ENCODE measurements at places on chromosomes 6 and 20. TPM values are rescaled to one million over a fixed set of nuclear protein-coding genes. Genes with fewer than 3 reads are reported as not detected.
A peak's percentile ranks its signal among the peaks of the same experiment; 100 is the strongest.

Gene PSMB8
- total RNA-seq = 305 TPM

GRCh38 chr6:42914546-42914945, 1.3 kb upstream of the PTCRA start:
- H3K4me1 ChIP-seq = peaks cover 5% of the 10 kb centered on the region
- DNase-seq = no peak
- H3K27me3 ChIP-seq = no peaks in the 10 kb centered on the region

DNA sequence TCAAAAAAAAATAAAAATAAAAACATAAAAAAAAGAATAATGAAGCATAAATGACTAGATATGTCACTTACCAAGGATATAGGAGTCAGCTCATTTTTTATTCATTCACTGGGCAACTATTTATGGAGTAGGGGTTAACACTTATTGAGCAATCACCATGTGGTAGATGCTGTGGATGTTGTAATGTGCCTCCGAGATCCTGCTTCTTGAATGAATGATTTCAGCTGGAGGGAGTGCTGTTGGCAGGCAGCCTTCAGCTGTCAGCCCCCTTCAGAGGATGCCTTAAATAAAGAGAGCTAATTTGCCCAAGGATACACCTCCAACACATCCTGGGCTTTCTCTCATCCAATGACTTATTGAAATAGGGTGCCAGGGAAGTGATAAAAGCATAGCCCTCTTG, 229.5 kb upstream of the DTNBP1 start:
- peaks cover 12% of the 10 kb centered on the region for H3K4me1 ChIP-seq
- no peaks in the 10 kb centered on the region for H3K36me3 ChIP-seq
- DNase-seq = no peak
- H3K27me3 ChIP-seq = peaks cover 9% of the 10 kb centered on the region
- no peak overlapping the region for H3K27ac ChIP-seq

Gene VIP
- not detected for total RNA-seq

Gene SLC35D3
- total RNA-seq = not detected

DNA sequence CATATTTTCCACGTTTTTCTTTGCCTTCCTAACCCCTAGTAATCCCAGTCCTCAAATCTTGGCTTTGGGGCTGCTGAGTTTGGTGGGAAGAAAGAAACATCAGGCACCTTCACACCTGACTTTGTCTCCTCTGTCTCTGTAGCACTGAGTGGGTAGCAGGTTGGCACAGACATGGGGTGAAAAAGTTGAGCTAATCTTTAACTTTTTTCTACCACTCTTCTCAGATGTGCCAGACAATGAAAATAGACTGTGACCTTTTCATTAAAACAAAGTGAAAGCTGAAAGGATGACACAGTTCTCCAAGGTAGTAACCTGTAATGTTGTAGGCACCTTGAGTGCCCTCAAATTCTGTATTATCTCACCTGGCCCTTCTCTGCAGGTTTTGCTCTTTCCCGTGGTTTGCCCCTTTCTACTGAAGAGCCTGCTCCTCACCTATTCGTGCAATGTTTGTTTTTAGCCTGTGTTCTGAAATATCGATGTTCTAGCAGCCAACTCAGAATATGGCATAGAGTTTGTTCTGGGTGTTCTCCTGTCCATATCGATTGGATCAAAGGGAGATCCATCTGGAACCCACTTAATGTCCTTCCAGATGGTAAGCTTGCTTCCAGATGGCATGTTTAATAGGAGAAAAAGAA, 57.8 kb upstream of the ATXN1 start:
- H3K4me1 ChIP-seq = no peaks in the 10 kb centered on the region
- no peak for DNase-seq
- peaks cover 23% of the 10 kb centered on the region for H3K27me3 ChIP-seq
- no peak overlapping the region for H3K4me3 ChIP-seq
- H3K36me3 ChIP-seq = no peaks in the 10 kb centered on the region
- H3K27ac ChIP-seq = no peak overlapping the region

Gene ISM1
- total RNA-seq = 0.58 TPM

- peaks cover 4% of the 10 kb centered on the region for H3K27me3 ChIP-seq
- peaks cover 14% of the 10 kb centered on the region for H3K4me1 ChIP-seq
- no peak overlapping the region for H3K27ac ChIP-seq
- H3K4me3 ChIP-seq = no peak overlapping the region
These were observed 21.1 kb downstream of the PNPLA1 start for GRCh38 chr6:36290668-36291620.

DNA sequence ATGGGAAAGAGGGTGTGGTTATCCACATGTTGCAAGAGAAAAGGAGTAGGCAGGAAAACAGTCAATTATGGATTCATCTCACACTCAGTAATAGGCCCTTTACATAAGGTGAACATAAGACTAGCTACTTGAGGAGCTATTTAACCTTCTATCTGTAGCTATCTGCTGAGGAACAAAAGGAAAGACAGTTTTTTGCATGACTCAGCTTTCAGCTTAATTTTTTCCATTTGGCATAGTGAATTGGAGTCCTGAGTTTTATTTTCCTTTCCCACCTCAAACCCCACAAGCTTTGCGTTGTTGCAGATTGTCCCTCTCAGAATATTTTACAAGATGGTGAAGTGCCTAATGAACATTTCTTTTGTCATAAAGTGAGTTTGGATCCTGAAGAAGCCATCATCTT, 32.4 kb downstream of the UBD start:
- no peak overlapping the region for H3K27ac ChIP-seq
- no peak for DNase-seq
- no peaks in the 10 kb centered on the region for H3K4me1 ChIP-seq
- peaks cover 36% of the 10 kb centered on the region for H3K27me3 ChIP-seq

- H3K4me3 ChIP-seq = no peak overlapping the region
- no peaks in the 10 kb centered on the region for H3K36me3 ChIP-seq
- DNase-seq = no peak
- peaks cover 28% of the 10 kb centered on the region for H3K27me3 ChIP-seq
These were observed 170.3 kb upstream of the PDE10A start for GRCh38 chr6:165833355-165833754.

- H3K4me3 ChIP-seq = no peak overlapping the region
- H3K4me1 ChIP-seq = no peaks in the 10 kb centered on the region
- H3K27ac ChIP-seq = no peak overlapping the region
These were observed 104.0 kb downstream of the VEGFA start for GRCh38 chr6:43873806-43874714.

- no peak overlapping the region for H3K4me3 ChIP-seq
- DNase-seq = no peak
- H3K36me3 ChIP-seq = no peaks in the 10 kb centered on the region
- H3K27me3 ChIP-seq = peaks cover 31% of the 10 kb centered on the region
These were observed 152.5 kb downstream of the MRPL14 start for GRCh38 chr6:43974643-43975230.

DNA sequence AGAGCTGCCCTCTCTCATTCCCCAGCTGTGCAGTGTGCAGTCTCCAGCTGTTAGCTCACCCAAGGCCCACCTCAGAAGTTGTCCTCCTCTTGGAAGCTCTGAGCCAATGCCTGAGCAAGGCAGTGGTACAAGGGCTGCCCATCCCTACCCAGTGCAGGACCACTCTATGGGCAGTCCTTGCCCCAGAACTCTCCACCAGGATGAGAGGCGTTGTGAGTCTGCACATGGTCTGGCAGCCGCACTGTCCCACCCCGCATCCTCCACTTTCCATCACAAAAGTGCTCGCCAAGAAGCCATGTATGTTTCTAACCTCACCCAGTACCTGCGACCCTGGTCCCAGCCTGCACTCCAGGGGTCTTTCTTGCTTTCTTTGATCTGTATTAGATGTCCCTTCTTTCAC, 175.1 kb upstream of the PMEPA1 start:
- H3K4me3 ChIP-seq = no peak overlapping the region
- peaks cover 9% of the 10 kb centered on the region for H3K27me3 ChIP-seq
- no peak overlapping the region for H3K27ac ChIP-seq
- no peak for DNase-seq
- H3K36me3 ChIP-seq = no peaks in the 10 kb centered on the region
- H3K4me1 ChIP-seq = no peaks in the 10 kb centered on the region

Gene TRIM31
- not detected for total RNA-seq

GRCh38 chr20:16175322-16175961, 397.8 kb downstream of the KIF16B start:
- no peak overlapping the region for H3K27ac ChIP-seq
- no peak overlapping the region for H3K4me3 ChIP-seq
- H3K36me3 ChIP-seq = peaks cover 2% of the 10 kb centered on the region
- H3K4me1 ChIP-seq = no peaks in the 10 kb centered on the region

DNA sequence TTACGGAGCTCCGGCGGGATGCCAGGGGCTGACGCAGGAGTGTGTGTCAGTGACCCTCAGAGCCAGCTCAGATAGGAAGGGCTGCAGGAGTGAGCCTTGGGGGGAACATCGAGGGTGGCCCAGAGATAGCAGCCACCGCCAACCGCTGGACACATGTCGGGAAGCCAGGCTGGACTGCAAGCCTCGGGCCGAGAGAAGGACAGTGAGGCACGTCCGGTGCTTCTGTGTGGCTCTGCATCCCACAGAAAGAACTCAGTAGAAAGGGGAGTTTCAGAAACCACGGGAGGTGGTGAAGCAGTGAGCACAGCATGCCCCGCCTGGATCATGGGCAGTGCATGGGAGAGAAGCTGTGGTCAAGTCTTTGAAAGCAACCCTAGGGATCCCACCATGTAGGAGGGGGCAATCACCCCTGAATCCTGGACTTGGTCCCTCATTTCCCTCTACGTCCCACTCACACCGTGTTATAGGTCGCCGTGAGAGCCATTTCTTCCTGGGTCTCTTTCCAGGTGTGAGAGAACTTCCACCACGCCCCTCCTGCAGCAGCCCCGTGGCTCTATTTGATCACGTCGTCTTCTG, 383.7 kb upstream of the CDH4 start:
- H3K27me3 ChIP-seq = peaks cover 8% of the 10 kb centered on the region
- no peaks in the 10 kb centered on the region for H3K4me1 ChIP-seq
- H3K27ac ChIP-seq = no peak overlapping the region
- DNase-seq = no peak
- no peak overlapping the region for H3K4me3 ChIP-seq

DNA sequence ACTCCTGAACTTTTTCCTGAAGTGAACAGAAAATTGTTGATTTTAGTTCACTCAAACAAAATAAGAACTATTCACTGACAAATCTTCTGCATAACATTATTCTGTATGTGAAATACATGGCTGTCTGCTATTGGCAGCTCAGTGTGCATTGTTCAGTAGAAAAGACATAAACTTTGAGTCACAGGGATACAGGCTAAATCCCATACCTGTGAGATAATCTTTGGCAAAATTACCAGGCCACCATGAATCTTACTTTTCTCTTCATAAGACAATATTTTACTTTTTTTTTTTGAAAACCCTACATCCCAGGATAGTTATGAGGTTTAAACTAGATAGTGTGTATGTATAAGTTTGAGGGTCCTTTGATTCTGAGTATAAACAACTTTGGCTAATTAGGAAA, 224.8 kb downstream of the GRM1 start:
- H3K4me3 ChIP-seq = no peak overlapping the region
- H3K36me3 ChIP-seq = no peaks in the 10 kb centered on the region
- H3K4me1 ChIP-seq = no peaks in the 10 kb centered on the region

Gene TRIM15
- total RNA-seq = 0.95 TPM

Gene TSHZ2
- total RNA-seq = 56.7 TPM

GRCh38 chr6:150394053-150394898, 25.5 kb downstream of the IYD start:
- H3K4me3 ChIP-seq = no peak overlapping the region
- H3K4me1 ChIP-seq = no peaks in the 10 kb centered on the region
- H3K27me3 ChIP-seq = peaks cover 12% of the 10 kb centered on the region

- H3K36me3 ChIP-seq = no peaks in the 10 kb centered on the region
- DNase-seq = peak; percentile 8
- no peaks in the 10 kb centered on the region for H3K4me1 ChIP-seq
- no peak overlapping the region for H3K27ac ChIP-seq
- H3K4me3 ChIP-seq = no peak overlapping the region
These were observed 14.6 kb upstream of the CDK5RAP1 start for GRCh38 chr20:33415948-33416347.

DNA sequence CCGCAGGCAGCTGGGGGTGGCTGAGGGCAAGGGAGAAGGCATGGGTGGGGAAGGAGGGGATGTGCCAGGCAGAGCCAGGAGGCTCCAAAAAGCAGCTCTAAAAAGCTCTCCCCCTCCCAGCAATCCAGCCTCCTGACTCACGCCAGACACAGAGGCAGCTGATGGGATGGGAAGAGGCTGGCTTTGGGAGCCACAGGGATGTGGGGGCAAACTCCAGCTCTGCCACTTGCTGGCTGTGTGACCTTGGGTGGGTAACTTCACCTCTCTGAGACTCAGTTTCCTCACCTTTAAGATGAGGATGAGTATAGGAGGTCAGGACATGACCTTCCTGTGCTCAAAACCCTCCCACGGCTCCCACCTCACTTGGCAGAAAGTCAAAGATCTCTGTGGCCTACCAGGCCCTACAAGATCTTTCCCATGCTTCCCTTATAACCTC, 148.9 kb downstream of the CEBPB start:
- H3K4me3 ChIP-seq = peak overlapping the region; percentile 85
- peaks cover 72% of the 10 kb centered on the region for H3K4me1 ChIP-seq
- H3K27ac ChIP-seq = peak overlapping the region; percentile 99
- peak; percentile 52 for DNase-seq
- no peaks in the 10 kb centered on the region for H3K27me3 ChIP-seq
- H3K36me3 ChIP-seq = no peaks in the 10 kb centered on the region

GRCh38 chr20:37315021-37315451, 25.6 kb downstream of the MANBAL start:
- no peak overlapping the region for H3K4me3 ChIP-seq
- H3K27ac ChIP-seq = no peak overlapping the region

Gene HLA-DOA
- 3.1 TPM for total RNA-seq

Gene NMBR
- total RNA-seq = not detected

GRCh38 chr6:97626671-97627441, 343.8 kb upstream of the MMS22L start:
- H3K36me3 ChIP-seq = no peaks in the 10 kb centered on the region
- no peaks in the 10 kb centered on the region for H3K27me3 ChIP-seq
- no peak overlapping the region for H3K27ac ChIP-seq
- DNase-seq = no peak

- H3K36me3 ChIP-seq = no peaks in the 10 kb centered on the region
- H3K4me1 ChIP-seq = no peaks in the 10 kb centered on the region
- H3K27me3 ChIP-seq = peaks cover 13% of the 10 kb centered on the region
- H3K27ac ChIP-seq = no peak overlapping the region
- H3K4me3 ChIP-seq = no peak overlapping the region
These were observed 86.2 kb upstream of the GPR6 start for GRCh38 chr6:109891924-109892323.

- H3K27ac ChIP-seq = no peak within 1 kb of the TSS
- no peaks in the 10 kb centered on the region for H3K36me3 ChIP-seq
These were observed at the start of gene STMND1 for GRCh38 chr6:17101422-17102257. TSS of gene STMND1 (plus strand) at chr6:17102050. CDS start at chr6:17102258, 208 bp downstream.

Gene ZGPAT
- total RNA-seq = 24.3 TPM

Gene FRK
- total RNA-seq = 0.05 TPM
